ENCODE measurements at places on chromosomes 11 and 22.

GRCh38 chr11:35247863-35248262, 108.9 kb downstream of the CD44 start:
- no peak for DNase-seq

DNA sequence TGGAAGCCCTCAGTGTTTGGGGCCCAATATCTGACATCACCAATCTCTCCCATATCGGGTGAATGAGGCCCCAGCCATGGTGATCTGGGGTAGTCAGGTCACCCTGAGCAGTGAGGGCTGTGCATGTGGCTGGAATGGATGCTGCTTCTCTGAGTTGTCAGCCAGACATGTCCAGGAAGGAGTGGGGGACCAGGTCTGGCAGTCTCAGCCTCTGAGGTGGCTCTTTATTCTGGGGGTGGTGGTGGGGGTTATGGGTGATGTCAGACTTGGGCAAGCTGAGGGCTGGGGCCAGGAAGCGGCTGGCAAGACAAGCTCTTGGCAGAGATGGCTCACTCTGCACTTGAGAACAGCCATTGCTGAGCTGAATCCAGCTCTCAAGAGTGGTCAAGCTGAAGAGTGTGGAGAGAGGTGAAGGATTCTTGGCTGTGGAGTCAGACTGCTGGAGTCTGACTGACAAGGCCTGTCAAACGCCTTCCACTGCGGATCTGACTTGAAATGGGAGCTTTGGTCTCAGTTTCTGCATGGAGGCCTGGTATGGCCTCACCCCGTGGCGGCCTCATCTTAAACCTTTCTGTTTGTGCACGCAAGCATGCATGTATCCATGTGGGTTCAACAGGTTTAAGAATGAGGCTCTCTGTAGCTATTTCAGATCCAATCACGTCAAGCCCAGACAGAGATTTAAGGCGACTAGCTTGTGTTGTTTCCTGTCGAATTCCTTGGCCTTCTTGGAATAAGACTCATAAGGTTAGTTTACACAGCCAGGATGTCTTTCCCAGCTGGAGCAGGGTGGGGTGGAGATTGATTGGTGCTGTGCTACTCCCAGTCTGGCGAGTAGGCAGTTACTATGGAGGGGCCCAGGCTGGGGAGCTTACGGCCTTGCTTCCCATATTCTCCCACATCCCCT, 83.9 kb upstream of the TIMP3 start:
- DNase-seq = no peak

GRCh38 chr11:37858398-37858797, 1260.4 kb upstream of the RAG2 start:
- no peak for DNase-seq

DNA sequence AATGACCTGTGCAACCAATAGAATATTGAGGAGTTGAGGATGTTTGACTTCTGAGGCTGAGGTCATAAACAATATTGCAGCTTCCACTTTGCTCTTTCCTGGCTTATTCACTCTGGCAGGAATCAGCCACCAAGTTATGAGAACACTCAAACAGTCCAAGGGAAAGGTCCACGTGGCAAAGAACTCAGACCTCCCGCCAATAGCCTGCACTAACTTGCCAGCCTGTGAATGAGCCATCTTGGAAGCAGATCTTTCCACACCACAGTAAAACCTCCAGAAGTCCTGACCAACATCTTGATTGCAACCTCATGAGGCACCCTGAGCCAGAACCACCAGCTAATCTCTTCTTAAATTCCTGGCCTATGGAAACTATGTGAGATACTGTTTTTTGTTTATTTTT, 22.7 kb upstream of the PICALM start:
- no peak for DNase-seq

GRCh38 chr22:39259666-39260065, 14.9 kb upstream of the PDGFB start:
- DNase-seq = no peak

- DNase-seq = no peak
Observed at GRCh38 chr11:67562963-67563704, 20.5 kb upstream of the GSTP1 start.

- DNase-seq = no peak
Observed at GRCh38 chr11:3136546-3137455, 28.3 kb downstream of the OSBPL5 start.

DNA sequence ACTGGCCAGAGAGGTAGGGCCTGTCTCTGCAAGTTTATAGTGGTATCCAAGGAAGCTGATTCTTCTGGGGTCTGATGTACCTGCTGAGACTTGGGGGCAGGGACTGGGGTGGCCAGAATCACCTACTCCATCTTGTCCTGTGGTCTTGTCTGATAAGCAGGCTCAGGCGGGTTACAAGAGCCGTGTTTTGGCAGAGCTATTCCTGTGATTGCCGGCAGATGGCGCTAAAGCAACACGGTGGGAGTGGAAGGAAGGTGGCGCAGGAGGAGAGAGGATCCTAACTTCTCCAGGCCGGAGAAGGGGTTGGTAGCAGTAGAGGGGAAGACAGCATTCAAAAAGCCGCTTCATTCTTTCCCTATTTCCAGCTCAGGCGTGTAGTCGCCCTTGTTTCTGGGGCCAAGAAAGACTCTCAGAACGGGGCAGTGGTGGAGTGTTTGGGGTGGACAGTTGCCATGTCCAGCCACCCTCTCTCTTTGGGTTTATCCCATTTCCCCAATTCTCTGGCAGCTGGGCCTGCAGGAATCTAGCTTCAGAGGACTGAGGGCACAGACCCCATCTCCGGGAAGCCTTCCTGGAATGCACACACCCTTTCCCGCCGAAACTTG, 15.1 kb downstream of the CHRM1 start:
- peak; percentile 69 for DNase-seq

DNA sequence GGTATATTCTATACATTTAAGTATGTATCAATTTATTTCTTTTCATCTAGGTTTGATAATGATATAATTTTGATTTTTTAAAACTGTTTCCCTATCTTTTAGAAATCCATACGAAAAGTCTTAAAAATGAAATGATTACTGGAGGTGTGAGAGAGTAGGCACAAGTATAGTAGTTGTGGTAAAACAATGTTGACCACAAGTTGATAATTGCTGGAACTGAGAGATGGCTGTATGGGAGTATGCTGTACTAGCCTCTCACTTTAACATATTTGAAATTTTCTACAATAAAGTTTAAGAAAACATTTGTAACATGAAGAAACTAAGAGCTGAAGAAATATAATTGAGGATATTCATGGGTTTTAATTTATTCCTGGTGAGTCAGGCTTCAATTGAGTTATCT, 30.0 kb downstream of the FSHB start:
- no peak for DNase-seq

DNA sequence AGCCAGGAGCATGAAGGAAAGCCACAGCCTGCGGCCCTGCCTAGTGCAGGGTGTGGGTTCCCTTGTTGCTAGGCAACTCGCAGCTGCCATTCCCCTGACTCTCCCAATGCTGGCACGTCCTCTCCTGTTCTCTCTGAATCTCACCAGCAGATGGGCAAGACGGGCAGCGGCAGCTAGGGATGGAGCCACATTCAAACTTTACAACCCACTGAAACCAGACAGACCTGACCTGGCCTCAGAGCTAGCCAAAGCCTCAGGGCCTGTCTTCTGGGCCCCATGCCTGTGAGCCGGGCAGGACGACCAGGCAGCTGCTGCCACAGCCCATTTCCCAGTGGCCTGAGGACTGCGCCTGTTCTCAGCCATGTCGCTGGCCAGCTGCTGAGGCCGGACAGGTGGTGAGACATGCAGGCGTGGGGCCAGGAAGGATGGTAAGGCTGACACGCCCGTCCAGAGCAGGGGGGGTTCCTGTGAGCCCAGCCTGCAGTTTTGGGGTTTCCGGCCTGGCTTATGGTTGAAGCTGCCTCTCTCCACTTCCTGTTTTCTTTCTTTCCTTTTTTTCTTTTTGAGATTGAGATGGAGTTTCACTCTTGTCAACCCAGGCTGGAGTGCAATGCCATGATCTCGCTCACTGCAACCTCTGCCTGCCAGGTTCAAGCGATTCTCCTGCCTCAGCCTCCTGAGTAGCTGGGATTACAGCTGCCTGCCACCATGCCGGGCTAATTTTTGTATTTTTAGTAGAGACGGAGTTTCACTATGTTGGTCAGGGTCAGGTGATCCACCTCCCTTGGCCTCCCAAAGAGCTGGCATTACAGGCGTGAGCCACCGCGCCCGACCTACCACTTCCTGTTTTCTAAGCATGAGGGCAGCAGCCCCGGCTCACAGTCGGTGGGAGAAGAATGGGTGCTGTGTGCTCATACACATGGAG, 4.1 kb downstream of the SUN2 start:
- peak; percentile 81 for DNase-seq

DNA sequence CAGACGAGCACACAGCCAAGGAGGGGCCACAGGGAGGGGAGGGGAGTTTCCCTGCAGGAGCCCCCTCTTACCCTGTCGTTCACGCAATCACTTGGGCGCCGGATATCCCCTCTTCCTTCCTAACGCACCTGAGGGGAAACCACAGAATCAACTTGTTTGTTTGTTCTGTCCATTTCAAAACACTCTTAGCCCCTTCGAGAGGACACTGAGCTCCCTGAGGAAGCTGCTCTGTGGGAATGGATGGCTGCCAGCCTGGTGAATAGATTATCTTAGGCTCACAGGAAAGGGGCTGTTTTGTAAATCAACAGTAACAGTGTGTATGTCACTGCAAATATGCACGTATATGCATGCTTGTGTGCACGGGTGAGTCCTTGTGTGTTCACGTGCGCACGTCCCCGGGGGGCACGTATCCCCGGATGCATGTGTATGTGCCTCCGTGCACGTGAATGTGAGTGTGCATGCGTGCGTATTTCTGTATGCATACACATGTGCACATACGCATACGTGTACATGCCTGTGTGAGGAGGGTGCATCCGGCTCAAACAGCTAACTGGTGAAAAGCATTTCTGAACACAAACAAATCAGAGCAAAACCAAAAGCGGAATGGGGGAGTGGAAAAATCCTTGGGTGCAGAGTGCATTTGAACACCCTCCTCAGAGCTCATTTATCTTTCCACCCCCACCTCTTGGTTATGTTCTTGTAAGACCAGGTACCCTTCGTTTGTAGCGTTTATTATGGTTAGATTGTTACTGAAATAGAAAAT, 7.2 kb downstream of the ARSA start:
- peak; percentile 54 for DNase-seq

DNA sequence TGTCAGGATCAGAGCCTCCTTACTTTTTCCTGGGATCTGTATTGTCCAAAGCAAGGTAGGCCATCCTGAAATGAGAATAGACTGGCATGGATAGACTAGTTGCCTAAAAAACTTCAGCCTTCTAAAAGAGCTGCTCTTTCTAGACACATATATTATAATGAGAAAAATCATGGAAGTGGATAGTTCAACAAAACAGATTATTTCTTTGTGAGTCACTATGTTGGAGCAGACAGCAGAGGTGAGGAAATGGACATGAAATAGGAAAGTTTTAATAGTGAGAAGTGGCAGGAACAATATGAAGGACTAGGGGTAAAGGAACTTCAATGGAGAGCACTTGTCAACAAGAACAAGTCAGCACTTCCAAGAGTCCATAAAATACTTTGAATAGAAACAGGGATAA, 101.9 kb upstream of the ANO3 start:
- DNase-seq = no peak

DNA sequence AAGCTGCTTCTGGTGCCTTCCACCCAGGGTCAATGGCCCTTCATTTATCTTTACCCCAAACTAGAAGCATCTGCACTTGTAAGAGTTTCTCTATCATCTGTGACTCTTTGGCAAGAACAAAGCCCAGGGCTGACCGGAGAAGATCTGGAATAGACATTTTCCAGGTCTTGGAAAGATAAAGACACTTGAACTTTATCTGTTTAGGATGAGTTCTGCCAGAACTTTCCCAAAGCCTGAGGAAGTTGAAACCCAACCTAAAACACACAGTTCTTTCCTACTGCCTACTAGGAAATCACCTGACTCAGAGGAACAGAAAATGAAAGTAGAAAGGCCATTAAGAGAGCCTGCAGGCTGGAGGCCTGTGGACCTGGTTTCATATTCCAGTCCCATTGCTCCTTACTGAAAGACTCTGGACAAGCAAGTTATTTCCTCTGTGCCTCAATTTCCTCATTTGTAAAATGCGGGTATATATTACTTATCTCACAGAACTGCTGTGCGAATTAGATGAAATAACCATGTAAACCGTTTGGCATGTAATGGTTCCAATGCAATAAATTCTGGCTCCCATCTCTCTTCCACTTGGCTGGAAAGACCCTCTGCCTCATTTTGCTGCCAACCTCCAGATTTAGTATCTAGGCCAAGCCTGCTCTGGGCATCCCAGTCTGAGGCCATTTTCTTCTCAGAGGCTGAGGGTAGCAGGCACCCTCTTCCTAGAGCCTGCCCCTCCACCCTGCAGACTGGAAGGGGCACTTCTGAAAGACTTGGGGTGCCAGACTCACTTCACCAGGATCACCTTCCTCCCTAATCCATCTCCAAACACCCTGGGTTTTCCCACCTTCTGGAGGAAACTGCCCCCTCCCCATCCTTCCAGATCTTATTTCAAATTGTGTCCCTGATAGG, 1.2 kb downstream of the UBE2L6 start:
- DNase-seq = no peak

GRCh38 chr11:75103380-75104026, 6.8 kb upstream of the OR2AT4 start:
- no peak for DNase-seq

DNA sequence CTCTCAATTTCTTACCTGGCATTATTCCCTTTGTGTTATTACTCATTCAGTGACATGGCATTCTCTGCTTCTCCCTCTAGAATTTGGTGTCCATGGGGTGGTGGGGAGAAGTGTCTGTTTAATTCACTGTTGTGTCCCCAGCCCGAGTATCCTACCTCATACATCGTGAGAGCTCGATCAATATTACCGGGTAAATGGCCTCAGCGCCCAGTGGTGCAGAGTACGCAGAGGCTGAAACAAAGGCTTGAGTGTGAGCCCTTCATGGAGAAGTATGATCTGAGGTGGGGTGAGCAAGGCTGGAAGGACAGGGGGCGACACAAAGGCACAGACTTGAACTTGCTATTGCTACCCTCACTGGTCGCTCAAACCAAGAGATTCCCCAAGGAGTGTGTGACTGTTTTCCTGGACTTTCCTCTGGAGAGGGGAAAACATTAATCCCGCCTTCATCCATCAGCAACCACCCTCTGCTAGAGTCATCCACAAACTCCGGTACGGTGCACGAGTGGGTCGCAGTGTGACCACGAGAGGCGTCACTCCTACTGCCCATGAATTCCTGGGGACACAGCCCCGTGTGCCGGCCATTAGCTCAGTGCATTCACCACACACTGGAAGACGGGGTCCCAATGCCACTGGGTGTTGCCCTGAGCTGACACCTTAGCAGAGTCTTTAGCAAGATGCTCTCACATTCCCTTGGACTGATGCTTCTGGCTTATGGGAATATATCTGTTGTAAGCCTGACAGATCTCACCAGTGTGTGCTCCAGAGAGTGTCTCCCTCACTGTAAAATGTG, 35.0 kb upstream of the CCND1 start:
- no peak for DNase-seq

- no peak for DNase-seq
Observed at GRCh38 chr11:117175781-117176180, 2.8 kb upstream of the SIDT2 start.

DNA sequence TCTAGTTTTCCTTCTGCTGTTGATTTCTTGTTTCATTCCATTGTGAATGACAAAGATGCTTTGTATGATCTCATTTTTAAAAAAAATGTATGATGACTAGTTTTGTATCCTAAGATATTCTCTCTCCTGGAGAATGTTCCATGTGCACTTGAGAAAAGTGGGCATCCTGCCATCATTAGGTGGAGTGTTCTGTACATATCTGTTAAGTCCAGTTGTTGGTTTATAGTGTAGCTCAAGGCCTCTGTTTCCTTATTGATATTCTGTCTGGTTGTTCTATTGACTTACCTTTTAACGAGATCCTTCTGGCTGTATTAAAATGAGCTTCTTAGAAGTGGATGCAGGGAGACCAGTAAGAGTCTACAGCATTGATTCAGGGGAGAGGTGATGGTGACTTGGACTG, 35.2 kb downstream of the SGSM1 start:
- DNase-seq = no peak

GRCh38 chr22:41565403-41566054, 4.7 kb downstream of the CSDC2 start:
- DNase-seq = no peak

Data from GM12892 (cell line).